Hippocampal formation (tissue), 2 donors: ENCODE measurements at places on chromosomes 3 and 15.

DNA sequence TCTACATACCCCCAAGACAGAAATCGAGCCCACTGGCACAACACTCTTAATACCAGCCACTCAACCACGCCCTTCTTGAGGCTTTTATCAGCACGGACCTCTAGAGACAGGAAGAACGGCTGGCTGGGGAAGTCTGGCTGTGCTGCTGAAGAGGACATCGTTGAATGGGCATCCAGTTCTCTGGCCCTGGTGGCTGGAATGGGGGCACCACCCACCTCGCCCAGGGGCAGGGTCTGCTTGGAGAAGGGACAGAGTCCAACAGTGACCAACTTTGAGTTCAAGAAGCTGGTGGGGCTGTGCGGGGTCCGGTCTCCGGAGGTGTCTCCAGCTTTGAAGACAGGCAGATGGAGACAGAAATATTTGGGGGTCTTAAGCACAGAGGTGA lies 77.5 kb downstream of the ATP10A start:
- no peak for DNase-seq

GRCh38 chr3:9498781-9499180 lies 54.8 kb downstream of the LHFPL4 start:
- no peak for DNase-seq

DNA sequence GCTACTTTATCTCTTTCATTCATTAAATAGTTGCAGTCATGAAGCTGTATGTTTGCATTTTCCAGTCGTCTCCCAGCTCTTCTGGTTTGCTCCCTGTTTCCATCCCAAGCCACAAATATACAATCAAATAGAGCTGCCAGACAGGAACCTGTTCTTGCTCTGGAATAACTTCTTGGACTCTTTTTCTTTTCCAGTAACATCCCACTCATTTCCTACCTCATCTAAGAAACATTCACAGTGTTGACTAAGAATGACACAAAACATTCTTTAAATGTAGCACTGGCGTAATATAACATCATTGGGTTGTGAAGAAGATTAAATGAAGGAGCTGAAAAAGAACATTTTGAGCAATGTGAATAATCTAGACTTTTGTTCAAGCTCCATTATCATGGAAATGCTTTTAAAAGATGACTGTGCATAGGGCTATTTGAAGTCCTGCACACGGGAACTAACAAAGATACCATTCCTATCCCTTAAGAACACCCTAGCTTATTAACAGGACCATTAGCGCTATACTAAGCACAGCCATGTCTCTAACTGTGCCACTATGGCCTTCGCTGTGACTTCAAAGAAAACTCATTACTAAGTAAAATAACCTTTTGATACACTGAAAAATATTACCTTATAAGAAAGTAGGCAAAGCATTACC lies 574.0 kb downstream of the NAALADL2 start:
- no peak for DNase-seq

GRCh38 chr15:53401503-53401902 lies 358.0 kb downstream of the WDR72 start:
- DNase-seq = no peak

DNA sequence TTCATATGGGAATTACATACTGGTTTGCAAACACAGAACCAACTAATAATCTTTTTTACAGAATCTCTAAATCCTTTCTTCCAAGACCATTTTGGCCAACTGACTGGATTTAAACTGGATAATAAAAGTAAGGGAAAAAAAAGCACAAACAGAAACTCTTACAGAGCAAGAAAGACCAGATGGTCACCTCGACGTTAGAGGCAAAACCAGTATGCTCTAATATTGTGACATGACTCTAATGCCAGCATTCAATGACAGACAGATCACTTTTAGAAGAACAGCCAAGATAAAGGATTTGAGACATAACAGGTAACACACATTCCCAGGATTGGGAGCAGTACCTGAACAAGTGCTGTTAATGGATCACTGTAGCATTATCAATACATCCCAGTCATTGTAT lies 50.9 kb downstream of the DHX36 start:
- no peak for DNase-seq

DNA sequence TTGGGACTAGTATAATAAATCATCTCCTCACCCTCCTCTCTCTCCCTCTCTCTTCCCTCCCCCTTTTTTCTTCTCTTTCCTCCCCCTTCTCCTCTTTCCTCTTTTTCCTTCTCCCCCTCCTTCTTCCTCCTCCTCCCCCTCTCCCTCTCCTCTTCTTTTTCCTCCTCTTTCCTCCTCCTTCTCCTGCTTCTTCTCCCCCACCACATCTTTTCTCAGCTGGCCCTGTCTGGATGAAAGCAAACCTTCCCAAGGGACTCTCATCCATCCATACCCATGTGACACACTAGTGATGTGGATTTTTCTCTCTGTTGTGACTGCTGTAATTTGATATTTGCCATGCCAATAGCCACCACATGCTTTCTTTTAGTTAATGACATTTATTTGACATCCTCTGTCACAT lies 127.2 kb downstream of the EBLN2 start:
- DNase-seq = no peak
